ENCODE measurements at places on chromosomes 16 and 17.

DNA sequence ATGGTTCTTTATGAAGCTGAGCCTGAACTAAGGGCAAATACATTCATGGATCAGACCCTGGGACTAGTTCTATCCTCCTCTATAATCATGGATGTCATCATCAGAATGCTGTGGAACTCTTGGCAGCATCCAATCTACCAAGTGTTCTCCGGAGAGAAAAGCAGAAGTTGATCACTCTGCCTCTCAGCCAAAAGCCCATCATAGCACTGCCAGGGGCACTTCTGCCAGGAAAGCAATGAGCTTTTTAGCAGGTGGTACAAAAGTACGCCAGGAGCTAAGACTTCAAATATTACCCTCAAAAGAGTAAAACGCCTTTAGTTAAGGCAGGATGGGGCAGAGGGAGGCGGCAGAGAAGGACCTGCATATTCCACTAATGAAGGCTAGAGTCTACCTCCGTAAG lies 279.0 kb downstream of the SLC39A11 start:
- no peak for DNase-seq

- peak; percentile 56 for DNase-seq
Measured at GRCh38 chr16:1413684-1414531, 596 bp downstream of the UNKL start.

DNA sequence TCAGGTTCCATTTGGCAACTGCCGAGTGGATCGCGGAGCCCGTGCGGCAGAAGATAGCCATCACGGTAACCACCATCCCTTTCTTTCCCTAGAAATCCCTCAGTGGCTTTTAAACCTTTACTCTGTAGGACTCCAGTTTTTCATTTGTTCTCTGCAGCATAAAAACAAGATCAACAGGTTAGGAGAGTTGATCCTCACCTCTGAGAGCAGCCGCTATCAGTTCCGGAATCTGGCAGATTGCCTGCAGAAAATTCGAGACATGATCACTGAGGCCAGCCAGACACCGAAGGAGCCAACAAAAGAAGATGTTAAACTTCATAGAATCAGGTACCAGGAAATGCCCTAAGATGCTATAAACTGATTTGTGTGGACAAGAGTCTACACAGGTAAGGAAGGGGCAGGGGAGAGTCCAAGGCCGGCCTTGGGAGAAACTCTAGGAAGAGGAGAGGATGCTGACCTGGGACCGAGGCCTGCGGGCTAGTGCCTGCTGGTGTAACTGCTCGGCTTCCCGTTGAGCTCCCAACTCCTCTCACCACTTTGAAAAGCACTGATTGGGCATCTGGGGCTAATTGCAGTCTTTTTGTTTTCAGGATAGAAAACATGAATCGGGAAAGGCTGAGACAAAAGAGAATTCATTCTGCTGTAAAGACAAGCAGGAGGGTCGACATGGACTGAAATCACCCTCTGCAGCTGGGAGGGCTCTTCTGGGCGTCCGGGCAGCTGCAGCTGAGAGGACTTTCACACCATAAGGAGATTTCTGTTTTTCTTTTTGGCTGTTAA lies 8.1 kb downstream of the MRPL58 start:
- no peak for DNase-seq

- DNase-seq, result no peak
Measured at GRCh38 chr16:66366433-66367299, at the start of gene CDH5. CDH5 (plus strand) TSS chr16:66366691; CDS start chr16:66379338, 12,647 bp downstream.

- no peak for DNase-seq
Measured at GRCh38 chr16:49528060-49528865, 154.7 kb downstream of the C16orf78 start.

- DNase-seq, result no peak
Measured at GRCh38 chr16:82995286-82995923, 368.6 kb downstream of the CDH13 start.

DNA sequence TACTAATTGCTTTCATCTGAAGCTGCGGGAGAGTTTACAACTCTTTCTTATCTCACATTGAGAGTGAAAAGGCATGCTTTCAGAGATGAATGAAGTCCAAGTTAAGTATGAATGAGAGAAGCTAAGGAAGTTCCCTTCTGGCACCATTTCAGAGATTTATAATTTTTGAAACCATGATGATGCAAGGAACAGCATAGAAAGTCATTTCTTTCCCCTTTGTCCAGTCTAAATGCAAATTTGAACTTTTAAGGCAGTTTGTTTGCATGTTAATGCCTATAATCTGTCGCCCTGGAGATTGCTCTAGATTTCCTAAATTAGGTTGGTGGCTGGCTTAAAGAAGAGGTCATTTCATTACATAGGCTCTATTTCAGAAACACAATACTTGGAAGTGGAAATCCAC lies 594.8 kb upstream of the GOT2 start:
- DNase-seq, result no peak

DNA sequence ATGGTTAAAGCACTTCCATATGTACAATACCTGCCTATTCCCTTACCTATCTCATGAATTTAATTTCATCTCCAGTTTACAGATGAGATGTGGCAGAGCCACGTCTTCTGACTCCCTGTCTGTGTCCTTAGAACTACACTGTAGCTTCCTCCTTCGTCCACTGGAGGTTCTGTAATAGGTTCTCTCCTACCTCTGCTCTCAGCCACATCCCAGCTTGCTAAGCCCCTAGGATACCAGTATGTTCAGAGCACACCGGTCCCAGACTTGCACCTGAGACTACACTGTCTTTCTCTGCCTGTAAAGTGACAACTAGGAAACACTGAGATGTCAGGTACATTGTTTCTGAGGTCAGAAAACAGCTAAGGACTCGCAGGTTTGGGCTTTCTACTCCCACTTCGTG lies 3.8 kb upstream of the RASL10B start:
- no peak for DNase-seq

- no peak for DNase-seq
Measured at GRCh38 chr17:14135906-14136590, 66.7 kb downstream of the COX10 start.

DNA sequence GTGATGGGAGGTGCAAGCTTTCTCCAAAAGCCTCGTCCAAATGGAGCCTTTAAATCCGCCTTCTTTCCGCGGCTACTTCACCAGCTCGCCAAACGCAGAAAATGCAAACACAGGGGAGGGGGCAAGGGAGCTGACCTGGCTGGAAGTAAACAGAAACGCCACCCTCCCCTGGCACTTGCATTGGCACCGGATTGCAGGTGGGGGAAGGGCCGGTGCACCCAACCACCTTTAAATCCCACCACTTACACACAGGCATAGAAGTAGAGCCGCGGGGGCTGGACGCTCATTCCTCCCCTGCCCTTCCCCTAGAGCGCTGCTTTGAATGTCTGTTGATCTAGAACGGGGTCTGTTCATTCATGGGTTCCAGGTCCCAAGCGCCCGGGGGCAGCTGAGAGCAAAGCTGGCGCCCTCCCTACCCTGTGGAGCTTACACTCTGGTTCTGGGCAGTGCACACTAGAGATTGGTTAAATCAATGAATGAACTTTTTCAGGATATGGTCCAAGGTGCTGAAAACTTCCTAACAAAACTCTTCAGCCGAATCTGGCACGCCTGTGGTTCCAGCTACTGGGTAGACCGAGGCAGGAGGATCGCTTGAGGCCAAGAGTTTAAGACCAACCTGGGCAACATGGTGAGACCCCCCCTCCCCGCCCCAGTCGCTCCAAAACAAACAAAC lies 920 bp upstream of the ZCCHC14 start:
- peak; percentile 46 for DNase-seq

GRCh38 chr17:45430738-45431530 lies 1.7 kb downstream of the ARHGAP27 start:
- DNase-seq, result no peak

GRCh38 chr17:67558740-67559380 lies 158.9 kb upstream of the NOL11 start:
- no peak for DNase-seq

GRCh38 chr16:70483426-70483825 lies 29.0 kb downstream of the FCSK start:
- DNase-seq, result no peak

GRCh38 chr16:53502331-53503269 lies at the start of gene AKTIP:
AKTIP (minus strand) TSS chr16:53503209; CDS start chr16:53500259, 2,950 bp downstream.
- DNase-seq, result peak; percentile 60

- DNase-seq, result no peak
Measured at GRCh38 chr17:79941088-79942010, 94.3 kb downstream of the TBC1D16 start.

DNA sequence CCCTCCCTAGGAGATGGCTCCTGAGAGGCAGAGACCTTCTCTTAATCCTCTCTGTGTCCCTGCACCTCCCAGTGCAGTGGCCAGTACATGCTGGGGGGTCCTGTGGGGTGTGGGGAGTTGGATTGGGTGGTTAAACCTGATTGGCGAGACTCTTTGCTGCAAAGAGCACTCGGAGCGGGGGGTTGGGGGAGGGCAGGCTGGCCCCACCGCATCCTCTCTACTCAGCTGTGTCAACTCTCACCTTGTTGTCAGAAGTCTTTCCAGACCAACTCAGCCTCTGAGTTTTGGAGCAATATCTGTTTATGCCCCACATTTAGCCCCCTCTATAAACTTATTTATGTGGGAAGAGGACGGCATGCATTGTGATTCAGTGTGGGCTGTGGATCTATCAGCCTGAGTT lies 40.0 kb downstream of the SMARCE1 start:
- DNase-seq, result no peak

DNA sequence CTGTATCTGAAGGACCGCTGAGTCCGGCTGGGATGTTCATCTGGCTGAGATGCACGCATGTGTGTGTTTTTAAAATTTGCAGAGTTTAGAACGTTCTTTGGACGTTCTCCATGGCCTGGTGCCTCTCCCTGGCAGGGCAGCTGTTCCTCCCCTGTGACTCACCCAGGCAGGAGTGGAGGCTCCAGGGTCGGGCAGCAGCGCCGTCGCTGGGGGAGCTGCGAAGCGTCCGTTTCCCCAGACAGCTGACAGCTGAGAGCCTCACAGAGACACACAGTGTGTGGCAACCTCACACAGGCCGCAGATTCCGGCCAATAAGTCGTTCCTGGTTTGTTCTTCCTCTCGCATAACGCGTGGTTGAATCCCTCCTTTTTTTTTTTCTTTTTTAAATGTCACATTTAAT lies 80.6 kb downstream of the OR1D5 start:
- DNase-seq, result peak; percentile 61

- DNase-seq, result no peak
Measured at GRCh38 chr17:3740611-3741073, 16.9 kb downstream of the HASPIN start.

DNA sequence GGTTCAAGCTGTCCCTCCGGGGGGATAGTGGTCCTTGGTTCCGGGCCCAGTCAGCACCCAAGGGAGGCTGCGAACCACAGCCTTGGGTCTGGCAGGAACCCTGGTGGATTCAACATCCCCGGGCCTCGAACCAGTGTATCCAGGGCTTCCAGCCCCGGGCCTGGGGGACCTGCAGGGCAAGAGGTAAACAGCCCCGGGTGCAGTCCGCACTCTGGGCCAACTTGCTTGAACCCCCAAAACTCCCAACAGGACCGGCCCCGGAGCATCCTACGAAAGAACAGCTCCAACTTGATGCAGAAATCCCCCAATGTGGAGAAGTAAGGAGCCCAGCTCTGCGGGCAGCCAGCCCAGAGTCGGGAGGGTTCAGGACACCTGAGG lies 1.5 kb upstream of the NEURL4 start:
- no peak for DNase-seq

- no peak for DNase-seq
Measured at GRCh38 chr16:74485916-74486315, 64.6 kb upstream of the CLEC18B start.

DNA sequence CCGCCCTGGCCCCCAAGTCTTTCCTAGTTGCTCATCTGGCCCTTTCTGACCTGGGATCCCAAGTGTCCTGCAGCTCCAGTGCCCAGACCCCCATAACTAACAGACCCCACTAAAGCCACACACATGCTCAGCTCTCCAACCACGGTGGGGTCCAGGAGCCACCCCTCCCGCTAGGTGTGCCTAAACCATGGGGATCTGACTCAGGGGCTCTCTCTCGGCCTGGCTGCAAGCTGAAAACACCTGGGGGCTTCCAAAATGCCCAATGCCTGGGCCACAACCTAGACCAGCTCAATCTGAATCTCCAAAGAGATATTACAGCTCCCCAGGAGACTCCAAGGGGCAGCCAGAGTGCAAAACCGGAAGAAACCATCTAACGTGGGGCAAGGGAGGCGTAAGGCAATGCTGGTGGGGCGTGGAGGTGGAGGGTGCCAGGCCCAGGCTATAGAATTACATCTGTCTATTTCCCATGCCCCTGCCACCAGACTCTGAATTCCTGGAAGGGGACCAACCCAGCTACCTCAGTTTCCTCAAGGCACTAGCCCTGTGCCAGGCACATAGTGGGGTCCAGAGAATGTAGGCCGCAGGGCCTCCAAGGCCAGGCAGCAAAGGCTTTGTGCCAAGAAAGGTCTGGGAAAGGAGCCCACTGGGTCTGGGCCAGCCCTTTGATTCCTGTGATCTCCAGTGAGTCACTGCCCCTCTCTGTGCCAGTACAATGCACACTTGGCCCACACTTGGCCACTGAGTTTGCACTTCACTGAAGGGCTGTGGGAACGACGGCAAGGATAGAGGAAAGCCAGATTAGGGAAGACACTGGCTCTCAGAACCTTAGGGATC lies 3.3 kb downstream of the CD2BP2 start:
- DNase-seq, result no peak

- no peak for DNase-seq
Measured at GRCh38 chr17:43517615-43518386, 28.3 kb downstream of the ETV4 start.

- DNase-seq, result no peak
Measured at GRCh38 chr17:77905266-77905665, 53.2 kb upstream of the TNRC6C start.

DNA sequence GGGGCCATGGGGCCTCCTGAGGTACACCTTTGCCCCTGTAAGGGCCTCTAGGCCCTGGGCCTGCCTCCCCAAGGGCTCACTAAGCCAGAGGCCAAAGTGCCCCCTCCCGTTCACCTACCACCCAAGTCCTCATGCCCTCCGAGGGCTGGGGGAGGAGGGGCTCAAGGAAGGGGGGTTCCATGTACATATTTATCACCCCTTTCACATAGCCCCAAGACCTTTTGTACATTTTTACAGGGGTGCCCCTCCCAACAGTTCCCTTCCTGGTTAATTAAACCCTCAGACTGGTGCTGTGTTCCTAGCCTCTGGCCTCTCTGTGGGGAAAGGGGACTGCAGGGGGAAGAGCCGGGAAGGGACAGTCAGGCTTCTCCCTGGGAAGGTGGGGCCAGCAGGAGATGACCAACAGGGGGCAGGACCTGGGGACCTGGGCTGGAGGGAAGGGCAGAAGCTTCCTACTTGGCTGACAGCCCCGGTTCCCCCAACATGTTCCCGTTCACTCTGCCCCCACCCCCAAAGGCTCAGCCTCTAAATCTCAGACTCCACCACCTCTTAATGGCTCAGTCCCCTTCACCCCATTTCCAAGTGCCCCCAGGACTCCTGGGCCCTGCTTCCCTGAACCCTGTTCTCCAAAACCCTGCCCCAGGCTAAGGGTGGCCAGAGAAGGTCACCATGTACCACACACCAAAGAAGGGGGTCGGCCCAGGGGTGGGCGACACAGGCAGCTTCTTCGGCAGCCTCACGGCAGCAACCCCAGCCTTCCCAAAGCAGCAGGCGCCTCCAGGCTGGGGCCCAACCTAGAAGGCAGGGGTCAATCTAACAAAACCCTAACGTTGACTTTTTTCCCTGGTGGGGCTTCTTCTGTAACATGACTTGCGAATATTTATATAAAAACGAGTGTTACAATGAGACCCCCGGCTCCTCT lies 11.9 kb downstream of the FBRS start:
- DNase-seq, result no peak

GRCh38 chr17:47694581-47695428 lies 844 bp downstream of the TBKBP1 start:
- no peak for DNase-seq

Measured in Caki2 (cell line).